Stimulated activated CD8-positive, alpha-beta memory T cell treated with anti-CD3 and anti-CD28 coated beads, Interleukin-7, amount 100 ng/mL, for 24 hours (primary cell): ENCODE measurements at places on chromosomes 11 and 22.

DNA sequence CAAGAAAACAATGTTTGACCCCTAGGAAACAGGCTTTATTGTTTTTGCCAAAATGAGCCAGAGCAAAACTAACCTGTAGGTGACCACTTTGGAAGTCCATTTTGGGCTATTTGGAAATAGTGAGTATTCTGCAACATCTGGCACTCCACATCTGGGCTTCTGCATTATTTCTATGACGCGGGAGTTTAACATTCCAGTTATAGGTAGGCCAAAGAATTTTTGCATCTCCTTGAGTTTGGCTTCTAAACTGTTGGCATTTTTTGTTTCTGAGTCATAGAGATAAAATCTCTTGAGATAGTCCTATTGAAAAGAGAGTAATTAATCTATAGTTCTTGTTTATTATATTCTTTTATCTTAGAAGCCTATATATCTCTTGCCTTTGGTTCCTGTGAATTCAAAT is 2.9 kb downstream of the MMP7 start:
- no peak for DNase-seq

DNA sequence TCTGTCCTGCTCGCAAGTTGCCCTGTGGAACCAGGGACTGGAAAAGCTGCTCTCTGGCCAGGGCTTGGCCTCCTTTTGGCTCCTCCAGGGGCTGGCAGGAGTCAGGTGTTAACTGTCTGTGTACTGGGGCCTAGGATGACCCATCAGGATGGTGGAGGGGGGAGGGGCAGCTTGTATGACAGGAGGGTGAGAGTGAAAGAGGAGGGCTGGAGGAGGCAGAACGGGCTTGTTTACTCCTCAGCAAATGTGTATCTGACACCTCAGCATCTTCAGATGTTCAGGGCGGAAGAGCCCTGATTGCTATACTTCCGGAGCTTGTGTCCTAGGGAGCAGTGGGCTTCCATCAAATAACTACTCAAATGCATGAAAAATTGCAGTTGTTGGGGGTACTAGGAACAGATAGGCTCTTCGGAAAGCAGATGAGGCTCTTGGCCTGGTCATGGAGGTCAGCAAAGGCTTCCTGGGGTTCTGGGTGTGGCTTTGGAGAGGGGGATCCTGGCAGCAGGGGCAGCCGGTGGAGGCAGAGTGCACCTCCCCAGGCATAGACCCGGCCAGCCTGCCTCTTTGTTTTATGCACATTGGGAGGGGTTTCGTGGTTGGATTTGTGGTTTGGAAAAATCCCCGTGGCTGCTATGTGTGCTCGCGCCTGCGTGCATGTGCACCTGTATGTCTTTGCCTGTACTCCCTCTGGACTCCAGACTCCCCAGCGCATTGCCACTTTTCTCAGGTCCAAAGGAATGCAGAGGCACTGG is 31.2 kb downstream of the CD82 start:
- peak; percentile 30 for DNase-seq

DNA sequence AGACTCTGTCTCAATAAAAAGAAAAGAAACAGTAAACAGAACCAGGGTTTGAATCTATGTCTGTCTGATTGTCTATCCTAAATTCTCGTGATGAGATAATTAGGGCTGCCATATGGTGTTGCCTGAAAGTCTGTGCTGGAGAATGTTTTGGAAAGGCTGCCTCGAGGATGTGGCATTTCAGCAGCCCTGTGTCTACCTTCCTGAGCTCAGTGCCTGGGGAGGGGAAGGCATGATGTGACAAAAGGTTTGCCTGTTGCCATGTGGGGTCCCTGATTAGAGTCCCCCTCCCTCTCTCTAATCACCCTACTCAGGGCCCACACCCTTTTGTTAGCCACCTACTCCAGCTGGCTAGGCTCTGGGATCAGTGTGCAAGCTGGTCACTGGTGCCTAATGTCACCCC is 15.2 kb downstream of the CD82 start:
- DNase-seq, result no peak

GRCh38 chr22:29313576-29314466 is 1.7 kb downstream of the RASL10A start:
- DNase-seq, result no peak

- DNase-seq, result no peak
Observed at GRCh38 chr11:45178890-45179671, 32.6 kb downstream of the PRDM11 start.

GRCh38 chr11:67504950-67505581 is at the start of gene PITPNM1:
Gene PITPNM1, minus strand, starts transcription at chr11:67505363. Its CDS starts 1,183 bp downstream, at chr11:67504180.
- peak; percentile 42 for DNase-seq

GRCh38 chr11:44709966-44710365 is 16.8 kb upstream of the TSPAN18 start:
- DNase-seq, result no peak

GRCh38 chr11:72758690-72759389 is 6.6 kb upstream of the ARAP1 start:
- DNase-seq, result no peak

DNA sequence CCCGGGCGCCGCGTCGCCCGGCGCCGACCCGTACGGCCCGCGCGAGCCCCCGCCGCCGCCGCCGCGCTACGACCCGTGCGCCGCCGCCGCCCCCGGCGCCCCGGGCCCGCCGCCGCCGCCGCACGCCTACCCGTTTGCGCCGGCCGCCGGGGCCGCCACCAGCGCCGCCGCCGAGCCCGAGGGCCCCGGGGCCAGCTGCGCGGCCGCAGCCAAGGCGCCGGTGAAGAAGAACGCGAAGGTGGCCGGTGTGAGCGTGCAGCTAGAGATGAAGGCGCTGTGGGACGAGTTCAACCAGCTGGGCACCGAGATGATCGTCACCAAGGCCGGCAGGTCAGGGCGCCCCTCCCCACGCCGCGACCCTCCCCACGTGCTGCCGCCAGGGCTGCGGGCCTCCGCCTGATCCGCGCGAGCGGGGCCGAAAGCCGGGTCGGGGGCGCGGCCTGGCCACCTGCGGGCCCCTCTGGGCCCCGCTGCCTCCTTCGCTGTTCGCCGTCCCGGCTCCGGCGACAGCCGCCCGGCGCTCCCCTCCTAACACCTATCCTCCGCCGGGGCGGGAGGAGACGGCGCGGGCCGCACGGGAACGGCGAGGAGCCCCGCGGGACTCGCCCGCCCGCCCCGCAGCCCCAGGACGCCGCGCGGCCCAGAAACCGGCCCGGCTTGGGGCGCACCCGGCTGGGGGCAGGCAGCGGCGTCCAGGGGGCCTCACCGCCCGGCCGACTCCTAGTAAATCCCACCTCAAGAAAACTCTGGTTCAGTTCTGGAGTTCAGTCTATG is 560 bp downstream of the TBX1 start:
- no peak for DNase-seq

- DNase-seq, result no peak
Observed at GRCh38 chr11:109275931-109276330, 146.1 kb upstream of the C11orf87 start.

- DNase-seq, result no peak
Observed at GRCh38 chr11:75924966-75925784, 110.2 kb downstream of the UVRAG start.

DNA sequence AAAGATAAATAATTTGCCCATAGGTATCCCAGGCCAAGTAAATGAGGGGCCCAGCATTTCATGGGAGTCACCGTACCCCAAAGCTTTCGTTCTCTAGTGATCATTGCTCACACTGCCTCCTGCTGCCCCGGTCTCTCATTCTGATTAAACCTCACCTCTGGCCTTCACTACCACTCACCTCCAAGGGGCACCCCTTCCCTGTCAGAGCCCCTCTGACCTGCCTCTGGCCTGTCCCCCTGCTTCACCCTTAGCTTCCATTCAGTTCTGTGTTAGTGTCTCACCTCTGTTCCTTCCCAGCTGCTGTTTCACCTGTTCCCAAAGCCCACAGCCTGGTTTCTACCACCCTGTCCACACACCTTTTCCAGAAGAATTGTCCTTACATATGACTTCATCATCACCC is 150.3 kb upstream of the E2F8 start:
- DNase-seq, result no peak

- DNase-seq, result no peak
Observed at GRCh38 chr11:105718641-105719040, 108.8 kb downstream of the GRIA4 start.

DNA sequence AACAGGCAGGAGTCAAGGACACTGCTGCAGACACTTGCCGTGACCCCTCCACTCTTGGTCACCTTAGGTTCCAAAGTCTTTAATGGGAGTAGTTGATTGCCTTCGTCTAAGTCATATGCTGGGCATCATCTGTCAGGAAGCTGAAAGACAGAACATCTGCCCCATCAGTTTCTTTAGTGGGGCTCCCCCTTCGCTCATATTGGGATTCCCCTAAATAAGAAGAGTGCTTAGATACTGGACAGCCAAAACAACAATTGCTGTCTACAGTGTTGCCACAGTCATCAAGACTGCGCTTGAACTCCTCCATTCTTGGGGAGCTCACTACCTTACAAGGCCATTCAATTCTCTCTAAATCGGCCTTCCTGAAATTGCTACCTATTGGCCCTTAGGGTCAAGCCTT is 58.5 kb downstream of the UBASH3B start:
- DNase-seq, result no peak

DNA sequence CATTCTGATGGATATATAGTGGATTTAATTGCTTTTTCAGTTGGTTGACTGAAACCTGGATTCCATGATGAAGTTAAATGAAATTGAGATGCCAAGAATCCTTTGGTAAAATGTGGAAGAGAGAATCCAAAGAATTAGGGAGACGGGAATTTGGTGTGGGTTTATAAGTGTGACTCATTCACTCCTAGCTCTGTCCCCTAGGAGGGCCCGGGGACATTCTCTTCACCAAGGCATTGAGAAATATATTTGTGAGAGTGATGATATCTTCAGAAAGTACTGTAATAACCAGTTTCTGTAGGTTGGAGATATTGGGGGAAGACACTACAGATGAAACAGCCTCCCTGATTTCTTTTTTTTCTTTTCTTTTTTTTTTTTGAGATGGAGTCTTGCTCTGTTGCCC is 13.6 kb upstream of the PHOX2A start:
- no peak for DNase-seq

DNA sequence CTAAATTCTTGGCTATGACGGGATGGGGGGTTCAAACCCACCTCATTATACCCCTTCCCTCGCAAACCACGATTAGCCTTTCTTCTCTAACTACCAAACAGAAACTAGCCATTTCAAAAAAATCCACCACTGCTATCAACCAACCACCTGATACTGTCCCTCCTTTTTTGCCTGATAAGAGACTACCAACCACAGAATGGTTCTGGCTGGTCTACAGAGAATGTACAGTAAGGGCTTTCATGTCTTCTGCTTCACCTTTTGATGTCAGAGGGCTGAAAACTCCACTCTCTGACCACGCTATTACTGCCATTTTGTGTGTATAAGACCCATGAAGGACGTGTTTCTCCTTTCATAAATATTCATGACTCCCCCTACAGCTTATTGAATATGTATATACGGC is 19.1 kb downstream of the RIC3 start:
- DNase-seq, result no peak

DNA sequence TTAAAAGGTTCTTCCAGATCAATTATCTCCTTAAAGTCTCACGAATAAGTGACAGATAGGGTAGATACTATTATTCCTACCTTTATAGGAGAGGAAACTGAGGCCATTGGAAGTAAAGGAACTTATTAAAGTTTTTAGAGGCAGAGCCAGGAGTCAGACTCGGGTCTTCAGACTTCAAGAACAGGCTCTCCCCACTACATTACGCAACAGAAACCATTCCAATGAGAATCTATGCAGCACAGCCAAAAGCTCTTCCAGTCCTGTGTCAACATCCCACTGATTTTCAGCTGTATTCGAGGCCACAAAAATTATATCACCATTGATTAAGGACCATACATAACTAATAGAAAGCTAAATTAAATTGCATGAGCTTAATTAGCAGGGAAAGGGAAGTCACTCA is 77.4 kb downstream of the RELT start:
- DNase-seq, result no peak
